ENCODE measurements at places on chromosomes 16 and 17.

DNA sequence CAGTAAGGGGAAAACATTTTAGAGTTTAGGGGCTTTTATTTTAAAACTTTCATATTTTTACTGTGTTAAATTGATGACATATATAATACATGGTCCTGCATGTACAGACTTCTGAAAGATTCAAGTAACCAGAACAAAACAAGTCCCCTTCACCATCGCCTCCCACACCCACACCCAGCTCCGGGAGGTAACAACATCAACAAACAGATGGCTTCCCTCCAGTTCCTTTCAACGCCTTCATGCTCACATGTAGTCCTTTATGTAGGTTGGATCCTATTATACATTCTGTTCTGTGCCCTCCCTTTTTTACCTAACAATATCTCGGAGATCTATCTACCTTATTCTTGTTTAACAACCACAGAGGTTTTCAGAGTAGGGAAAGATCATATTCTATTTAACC, 30.5 kb downstream of the GINS3 start:
- DNase-seq = no peak

- no peak for DNase-seq
Measured at GRCh38 chr17:9568957-9569588, 6.5 kb downstream of the STX8 start.

- DNase-seq = no peak
Measured at GRCh38 chr16:20874088-20874581, 26.0 kb downstream of the DCUN1D3 start.

DNA sequence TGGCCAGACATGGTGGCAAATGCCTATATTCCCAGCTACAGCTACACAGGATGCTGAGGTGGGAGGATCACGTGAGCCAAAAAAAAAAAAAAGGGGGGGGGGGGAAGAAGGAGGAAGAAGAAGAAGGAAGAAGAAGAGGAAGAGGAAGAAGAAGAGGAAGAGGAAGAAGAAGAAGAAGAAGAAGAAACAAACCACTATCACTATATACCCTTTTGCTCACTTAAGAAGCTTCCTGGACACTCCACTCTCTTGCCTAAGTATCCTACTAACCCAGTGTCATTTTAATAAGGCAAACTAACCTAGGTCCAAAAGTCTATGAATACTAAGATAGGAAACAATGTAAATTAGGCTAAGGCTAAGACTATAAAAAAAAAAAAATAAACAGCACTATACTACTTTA, 54.8 kb downstream of the GPATCH8 start:
- no peak for DNase-seq

- no peak for DNase-seq
Measured at GRCh38 chr17:82868715-82869131, 28.9 kb upstream of the ZNF750 start.

- DNase-seq = no peak
Measured at GRCh38 chr16:89119661-89120141, 26.0 kb downstream of the ACSF3 start.

- DNase-seq = no peak
Measured at GRCh38 chr16:4556580-4556979, 440 bp downstream of the C16orf96 start.

- no peak for DNase-seq
Measured at GRCh38 chr16:66190411-66190810, 176.1 kb upstream of the CDH5 start.
